ENCODE measurements at places on chromosomes 6 and 20. TPM values are rescaled to one million over a fixed set of nuclear protein-coding genes. Genes with fewer than 3 reads are reported as not detected.

DNA sequence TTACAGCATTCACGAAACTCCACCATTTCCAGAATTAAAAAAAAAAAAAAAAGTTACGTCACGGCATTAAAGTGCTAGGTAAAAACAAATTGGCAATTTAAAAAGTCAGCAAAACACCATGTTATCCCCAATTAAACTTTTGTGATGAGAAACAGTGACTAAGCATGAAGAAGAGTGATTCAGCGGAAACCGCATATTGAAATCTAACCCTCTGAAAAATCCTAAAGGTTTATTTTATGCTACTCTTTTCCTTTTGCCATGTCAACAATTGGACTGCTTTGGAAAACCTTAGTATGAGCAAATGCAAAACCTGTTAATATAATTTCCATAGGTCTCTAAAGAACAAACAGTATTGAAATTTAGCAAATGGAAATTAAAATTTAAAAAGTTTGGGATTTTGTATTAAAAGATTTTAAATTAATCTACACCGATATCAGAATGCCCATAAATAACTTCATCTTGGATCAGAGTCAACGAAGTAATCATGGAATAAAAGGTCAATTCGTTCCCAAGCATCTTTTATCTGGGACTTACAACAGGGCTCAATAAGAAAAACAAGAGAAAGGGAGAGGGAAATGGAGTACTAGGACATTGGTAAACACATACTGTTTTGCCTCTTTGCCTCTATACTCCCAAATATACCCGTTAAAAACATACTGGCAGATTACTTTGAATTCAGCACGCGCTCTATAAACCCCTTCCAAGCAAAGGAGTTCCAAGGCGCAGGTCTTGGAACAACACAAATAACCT, 1.1 kb downstream of the FBXO30 start:
- H3K36me3 ChIP-seq = no peaks in the 10 kb centered on the region
- no peak for DNase-seq
- peak overlapping the region; percentile 89 for H3K27ac ChIP-seq
- no peaks in the 10 kb centered on the region for H3K27me3 ChIP-seq
- peak overlapping the region; percentile 96 for H3K4me3 ChIP-seq

GRCh38 chr20:32572271-32572968, 12.7 kb downstream of the NOL4L start:
- no peak overlapping the region for H3K27ac ChIP-seq
- no peak for DNase-seq
- H3K4me3 ChIP-seq = no peak overlapping the region
- 0 out of 2 replicates have a peak, but pooled peaks cover 2% of the 10 kb centered on the region for H3K27me3 ChIP-seq

GRCh38 chr6:42100029-42100901, 42.2 kb downstream of the C6orf132 start:
- H3K4me1 ChIP-seq = peaks cover 5% of the 10 kb centered on the region
- peaks cover 18% of the 10 kb centered on the region for H3K27me3 ChIP-seq
- peaks cover 14% of the 10 kb centered on the region for H3K36me3 ChIP-seq

Gene GGTLC1
- total RNA-seq = not detected

- H3K36me3 ChIP-seq = no peaks in the 10 kb centered on the region
- no peak overlapping the region for H3K27ac ChIP-seq
- H3K4me1 ChIP-seq = peaks cover 18% of the 10 kb centered on the region
- no peaks in the 10 kb centered on the region for H3K27me3 ChIP-seq
Observed at GRCh38 chr6:149856256-149856994, 7.7 kb downstream of the LRP11 start.

DNA sequence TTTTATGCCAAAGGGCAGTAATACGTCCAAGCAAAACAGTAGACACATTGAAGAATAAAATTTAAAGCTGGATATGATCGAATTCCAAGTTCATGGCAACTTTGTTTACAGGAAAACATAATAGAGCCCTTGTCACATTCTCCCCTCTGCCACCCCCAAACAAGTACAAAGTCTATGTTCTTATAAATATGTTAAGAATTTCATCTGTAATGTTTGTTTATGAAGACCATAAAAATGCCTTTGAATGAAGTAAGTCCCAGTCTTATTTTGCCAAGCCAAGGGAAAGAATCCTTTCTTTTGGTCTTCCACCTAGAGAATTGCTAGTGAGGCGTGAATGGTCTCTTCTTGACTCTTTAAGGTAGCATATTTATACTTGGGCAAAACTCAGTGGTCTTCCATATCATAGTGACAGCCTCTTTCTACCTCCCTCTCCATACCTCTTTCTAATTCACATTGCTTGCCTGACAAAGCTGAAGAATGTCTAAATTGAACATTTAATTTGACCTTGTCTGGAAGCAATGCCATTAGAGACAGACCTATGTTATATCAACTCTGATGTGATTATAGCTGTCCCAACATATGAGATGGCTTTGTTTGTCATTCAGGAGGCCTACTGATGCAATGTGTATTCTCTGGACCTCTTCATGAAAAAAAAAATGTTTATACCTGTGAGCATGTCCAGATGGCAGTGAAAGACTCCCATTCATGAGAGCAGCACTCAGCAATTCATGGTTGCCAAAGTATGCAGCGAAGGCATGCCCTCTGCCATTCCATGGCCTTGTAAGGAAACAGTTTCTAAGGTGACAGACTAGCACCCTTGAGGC, 70.6 kb upstream of the CCN2 start:
- H3K27me3 ChIP-seq = no peaks in the 10 kb centered on the region
- H3K36me3 ChIP-seq = no peaks in the 10 kb centered on the region
- no peak for DNase-seq
- H3K4me3 ChIP-seq = no peak overlapping the region
- no peak overlapping the region for H3K27ac ChIP-seq

DNA sequence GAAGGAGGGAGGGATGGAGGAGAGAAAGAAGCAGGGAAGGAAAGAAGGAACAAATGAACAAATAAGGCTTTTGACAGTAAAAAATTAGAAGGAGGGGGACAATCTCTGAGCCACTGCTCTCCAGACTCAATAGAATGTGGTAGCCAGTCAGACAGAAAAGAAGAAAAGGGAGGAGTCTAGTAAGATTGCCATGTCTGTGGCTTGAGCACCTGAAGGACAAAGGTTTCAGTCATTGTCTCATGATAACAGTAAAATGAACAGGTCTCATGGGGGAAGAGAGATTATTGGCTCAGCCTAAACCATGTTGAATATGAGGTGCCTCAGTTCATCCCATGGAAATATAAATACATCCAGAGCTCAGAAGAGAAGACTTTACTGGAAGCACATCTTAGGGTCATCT, 14.0 kb upstream of the LOC128125822 start:
- no peak overlapping the region for H3K27ac ChIP-seq
- no peak for DNase-seq
- H3K36me3 ChIP-seq = no peaks in the 10 kb centered on the region
- H3K27me3 ChIP-seq = no peaks in the 10 kb centered on the region

GRCh38 chr6:163620670-163621330, 206.3 kb downstream of the QKI start:
- H3K27me3 ChIP-seq = no peaks in the 10 kb centered on the region
- H3K27ac ChIP-seq = no peak overlapping the region
- H3K4me3 ChIP-seq = no peak overlapping the region
- H3K36me3 ChIP-seq = no peaks in the 10 kb centered on the region
- H3K4me1 ChIP-seq = no peaks in the 10 kb centered on the region
- no peak for DNase-seq

- no peaks in the 10 kb centered on the region for H3K4me1 ChIP-seq
- no peaks in the 10 kb centered on the region for H3K27me3 ChIP-seq
- peak overlapping the region; percentile 43 for H3K4me3 ChIP-seq
- no peak for DNase-seq
- H3K27ac ChIP-seq = no peak overlapping the region
- no peaks in the 10 kb centered on the region for H3K36me3 ChIP-seq
Observed at GRCh38 chr6:27562027-27562410, 89.1 kb upstream of the ZNF184 start.

- no peaks in the 10 kb centered on the region for H3K36me3 ChIP-seq
- H3K4me1 ChIP-seq = peaks cover 28% of the 10 kb centered on the region
- H3K27me3 ChIP-seq = no peaks in the 10 kb centered on the region
- H3K27ac ChIP-seq = peak overlapping the region; percentile 73
- peak; percentile 43 for DNase-seq
Observed at GRCh38 chr6:111605100-111605751, 452 bp downstream of the TRAF3IP2 start.

- no peak overlapping the region for H3K4me3 ChIP-seq
- H3K27me3 ChIP-seq = no peaks in the 10 kb centered on the region
- no peak for DNase-seq
Observed at GRCh38 chr6:53530346-53530745, 14.6 kb downstream of the GCLC start.

Data from H1 (cell line).